Hippocampal formation (tissue), 2 donors: ENCODE measurements at places on chromosomes 11 and 22.

DNA sequence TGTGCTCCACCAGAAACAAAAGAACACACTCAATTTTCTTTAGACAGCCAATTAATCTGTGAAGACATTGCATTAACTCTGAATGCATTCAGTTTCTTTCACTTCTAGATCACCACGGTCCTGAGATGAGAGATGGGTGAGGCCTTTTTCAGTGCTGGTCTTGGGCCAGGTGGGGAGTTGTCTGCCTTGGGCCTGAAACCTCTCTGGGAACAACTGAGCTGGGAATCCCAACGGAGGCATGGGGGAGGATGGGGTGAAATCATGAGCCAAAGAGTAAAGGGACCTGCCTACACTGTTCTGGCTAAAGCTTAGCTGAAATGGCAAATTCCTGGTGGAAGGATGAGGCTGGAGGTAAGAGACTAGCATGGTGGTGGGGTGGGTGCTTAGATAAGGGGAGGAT, 353.5 kb upstream of the B3GAT1 start:
- DNase-seq: no peak

DNA sequence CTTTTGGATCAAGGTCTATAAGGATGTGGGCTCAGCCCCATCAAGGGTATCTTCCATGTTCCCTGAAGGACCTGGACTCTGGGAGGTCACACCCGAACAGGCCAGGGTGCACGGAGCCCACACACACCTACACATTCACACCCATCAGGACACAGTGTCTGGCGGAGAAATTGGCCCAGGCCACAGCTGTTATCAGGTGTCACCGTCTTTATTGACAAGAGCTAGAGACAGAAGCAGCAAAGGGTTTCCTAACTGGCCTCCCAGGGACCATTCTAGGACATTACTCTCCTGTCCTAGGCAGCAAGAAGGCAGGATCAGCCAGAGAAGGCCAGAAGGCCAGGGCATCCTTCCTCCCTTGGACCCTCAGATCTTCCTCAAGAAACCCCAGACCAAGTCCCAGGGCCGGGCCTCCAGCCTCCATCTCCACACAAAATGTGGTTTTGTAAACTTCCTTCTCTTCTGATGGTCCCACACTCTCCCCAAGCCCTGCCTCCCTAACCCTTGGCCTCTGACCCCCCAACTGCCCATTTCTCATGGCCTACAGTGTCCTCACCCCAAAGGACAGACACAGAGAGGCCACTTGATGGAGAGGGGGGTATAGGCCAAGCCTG, 8.1 kb downstream of the SSTR3 start:
- DNase-seq: no peak

- DNase-seq: no peak
Observed at GRCh38 chr11:1006762-1007161, 29.8 kb downstream of the MUC6 start.

- DNase-seq: no peak
Observed at GRCh38 chr11:120181376-120181975, 29.4 kb upstream of the OAF start.

GRCh38 chr11:119433358-119433725, 10.4 kb upstream of the THY1 start:
- DNase-seq: no peak

DNA sequence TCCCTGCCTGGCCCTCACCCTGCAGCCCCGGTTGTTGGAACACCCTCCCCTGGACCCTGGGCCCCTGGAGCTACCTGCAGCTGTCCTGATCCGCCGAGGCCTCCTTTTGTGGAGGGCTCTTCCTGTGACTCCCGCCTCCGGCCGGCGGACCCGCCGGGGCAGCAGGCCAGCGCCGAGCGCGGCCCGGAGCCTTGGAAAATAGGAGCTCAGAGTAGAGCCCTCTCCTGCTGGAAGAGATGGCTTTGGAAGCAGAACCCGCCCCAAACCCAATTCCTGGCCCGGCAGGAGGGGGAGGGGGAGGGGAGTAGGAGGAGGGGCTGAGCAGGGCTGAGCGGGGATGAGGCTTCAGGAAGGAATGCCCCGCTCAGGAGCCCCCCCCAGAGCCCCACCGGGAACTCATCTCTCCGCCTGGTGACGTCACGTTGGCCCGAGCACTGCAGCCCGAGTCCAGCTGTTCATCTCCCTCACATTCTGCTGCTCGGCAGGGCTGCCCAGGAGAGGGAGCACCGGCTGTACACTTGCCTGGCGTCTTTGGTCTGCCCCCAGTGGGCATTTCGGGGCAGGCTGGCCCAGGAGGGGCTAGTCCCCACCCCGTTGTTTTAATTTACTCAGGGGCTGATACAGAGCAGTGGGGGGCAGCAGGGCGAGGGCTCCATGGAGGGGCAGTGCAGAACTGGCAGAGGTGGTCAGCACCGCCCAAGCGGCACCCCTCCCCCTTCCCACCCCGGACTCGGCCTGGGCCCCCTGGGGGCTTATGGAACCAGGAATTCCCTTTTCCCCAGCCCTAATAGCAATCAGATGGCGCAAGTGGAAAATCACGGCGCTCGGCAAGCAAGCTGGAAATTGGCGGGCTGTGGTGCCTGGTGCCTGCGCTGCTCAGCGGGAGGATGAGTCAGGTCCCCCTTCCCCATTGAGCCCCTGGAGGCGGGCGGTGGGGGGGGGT, at the start of gene MRGPRF:
Gene MRGPRF, minus strand, starts transcription at position 238 of the 943 bp plus-strand sequence. CDS start 3,345 bp downstream, outside the sequence.
- no peak for DNase-seq
